Stimulated activated memory B cell treated with anti-CD40 and anti-IgM and Interleukin-4, amounts not matched to agents 10 μg/mL and 1 μg/mL and 100 μg/mL, for 72 hours (primary cell): ENCODE measurements at places on chromosomes 11 and 22.
A peak's percentile ranks its signal among the peaks of the same experiment; 100 is the strongest.

- ATAC-seq = no peak
These were observed 90.6 kb downstream of the CCDC83 start for GRCh38 chr11:85945788-85946187.

DNA sequence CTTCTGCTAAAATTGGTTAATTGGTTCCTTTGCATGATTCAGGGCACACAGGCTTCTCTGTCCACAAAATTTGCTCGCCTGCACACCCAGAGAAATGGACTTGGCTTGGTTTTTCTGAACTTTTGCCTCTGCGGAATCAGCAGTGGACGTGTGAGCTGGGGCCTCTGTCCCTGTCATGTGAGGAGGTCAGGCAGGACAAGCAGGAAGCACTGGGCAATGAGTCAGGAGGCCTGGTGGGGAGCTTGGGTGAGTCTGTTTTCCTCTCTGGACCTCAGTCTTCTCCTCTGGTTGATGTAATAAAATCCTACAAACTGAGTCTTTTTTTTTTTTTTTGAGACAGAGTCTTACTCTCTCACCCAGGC, 10.4 kb upstream of the CELSR1 start:
- ATAC-seq = no peak

- ATAC-seq = no peak
These were observed 976.3 kb upstream of the FAT3 start for GRCh38 chr11:91248199-91248807.

- ATAC-seq = no peak
These were observed 132.0 kb downstream of the BUD13 start for GRCh38 chr11:116640641-116641402.

GRCh38 chr11:24567380-24567779, 70.5 kb downstream of the LUZP2 start:
- ATAC-seq = no peak

DNA sequence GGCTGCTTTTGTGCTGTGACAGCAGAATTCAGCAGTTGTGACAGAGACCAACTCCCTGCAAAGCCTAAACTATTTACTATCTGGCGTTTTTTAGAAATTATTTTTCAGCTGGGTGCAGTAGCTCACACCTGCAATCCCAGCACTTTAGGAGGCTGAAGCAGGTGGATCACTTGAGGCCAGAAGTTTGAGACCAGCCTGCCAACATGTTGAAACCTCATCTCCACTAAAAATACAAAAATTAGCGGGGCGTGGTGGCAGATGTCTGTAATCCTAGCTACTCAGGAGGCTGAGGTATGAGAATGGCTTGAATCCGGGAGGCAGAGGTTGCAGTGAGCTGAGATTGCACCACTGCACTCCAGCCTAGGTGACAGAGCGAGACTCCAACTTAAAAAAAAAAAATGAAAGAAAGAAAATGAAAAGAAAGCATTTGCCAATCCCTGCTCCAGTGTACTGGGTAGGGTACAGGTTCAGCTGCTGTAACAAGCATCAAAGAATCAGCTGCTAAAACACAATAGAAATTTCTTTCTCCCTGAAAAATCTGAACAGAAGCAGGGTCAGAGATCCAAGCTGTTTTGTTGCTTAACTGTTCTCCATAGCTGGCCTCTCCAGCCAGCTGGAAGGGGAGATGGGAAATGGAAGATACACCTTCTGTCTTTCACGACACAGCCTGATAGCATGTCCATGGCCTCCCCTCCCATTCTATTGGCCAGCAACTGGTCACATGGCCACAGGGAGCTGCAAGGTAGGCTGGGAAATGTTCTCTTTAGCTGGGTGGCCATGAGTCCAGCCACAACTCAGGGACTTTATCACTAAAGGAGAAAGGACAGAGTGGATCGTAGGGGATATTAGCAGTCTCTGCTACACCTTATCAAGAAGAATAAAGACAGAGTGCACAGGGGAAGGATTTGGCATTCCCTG, 8.5 kb upstream of the NCF4 start:
- no peak for ATAC-seq

- ATAC-seq = no peak
These were observed 122.7 kb upstream of the TRPC6 start for GRCh38 chr11:101706541-101706940.

DNA sequence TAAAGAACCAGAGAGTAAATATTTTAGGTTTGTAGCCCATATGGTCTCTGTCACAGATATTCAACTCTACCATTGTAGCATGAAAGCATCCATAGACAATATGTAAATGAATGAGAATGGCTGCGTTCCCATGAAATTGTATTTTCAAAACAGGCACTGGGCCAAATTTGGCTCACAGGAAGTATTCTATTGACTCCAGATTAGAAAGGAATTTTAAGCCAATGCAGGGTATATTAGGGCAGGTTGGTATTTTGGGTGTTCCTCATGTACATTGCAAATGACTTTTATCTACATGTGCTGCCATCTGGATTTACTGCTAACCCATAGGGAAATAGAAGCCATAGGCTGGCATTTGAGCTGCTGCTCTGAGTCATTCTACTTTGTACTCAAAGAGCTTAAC, 35.1 kb upstream of the PDGFD start:
- ATAC-seq = no peak

- peak; percentile 37 for ATAC-seq
These were observed 1.7 kb downstream of the PHF21A start for GRCh38 chr11:46119352-46120216.

DNA sequence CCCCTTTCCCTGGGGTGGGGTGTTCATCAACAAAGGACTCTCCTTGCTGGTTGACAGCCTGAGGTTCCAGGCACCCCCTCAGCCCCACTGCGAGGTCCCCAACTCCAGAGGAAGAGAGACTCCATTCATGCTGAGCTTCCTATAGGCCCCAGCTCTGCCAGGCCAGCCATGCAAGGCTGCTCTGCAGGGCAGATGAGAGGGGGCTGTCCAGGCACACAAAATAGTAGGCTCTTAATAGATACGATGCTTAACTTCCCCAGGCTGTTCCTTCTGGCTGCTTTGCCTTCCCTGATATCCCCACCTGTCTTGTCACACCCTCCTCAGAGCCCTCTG, 45.0 kb upstream of the CRYBB3 start:
- ATAC-seq = peak; percentile 24

GRCh38 chr11:10969387-10969786, 111.5 kb upstream of the ZBED5 start:
- no peak for ATAC-seq

DNA sequence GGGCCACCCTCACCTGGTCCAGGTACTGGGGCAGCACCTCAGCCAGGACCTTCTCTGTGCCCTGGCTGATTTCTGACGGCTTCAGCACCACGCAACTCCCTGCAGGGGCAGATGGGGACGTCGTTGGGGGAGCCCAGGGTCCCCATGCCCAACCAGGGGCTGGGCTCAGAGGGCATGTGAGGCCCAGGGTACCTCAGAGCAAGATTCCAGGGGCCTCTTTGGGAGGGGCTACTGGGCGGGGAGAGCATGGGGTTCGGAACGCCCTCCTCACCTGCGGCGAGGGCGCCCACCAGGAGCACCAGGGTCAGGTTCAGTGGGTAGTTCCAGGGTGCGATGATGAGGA, 8.1 kb downstream of the ALDH3B2 start:
- no peak for ATAC-seq

DNA sequence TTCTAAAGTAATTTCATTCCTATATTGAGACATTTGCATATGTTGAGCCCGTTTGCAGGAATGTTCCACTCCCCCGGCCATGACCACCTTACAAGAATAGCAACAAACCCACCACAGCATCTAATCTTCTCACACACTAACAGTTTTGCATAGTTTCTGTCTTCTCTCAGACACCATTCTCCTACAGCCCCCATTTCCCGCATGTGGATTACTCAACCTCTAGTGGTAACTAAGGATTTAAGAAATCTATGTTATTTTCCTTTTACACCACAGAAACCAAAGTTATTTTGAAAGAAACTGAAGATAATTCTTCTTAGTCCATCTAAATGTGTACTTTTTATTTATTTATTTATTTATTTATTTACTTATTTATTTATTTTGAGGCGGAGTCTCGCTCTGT, 2.3 kb downstream of the MS4A4E start:
- no peak for ATAC-seq

- ATAC-seq = no peak
These were observed 1078.0 kb downstream of the BRD1 start for GRCh38 chr22:48749555-48750227.

GRCh38 chr11:78657968-78658839, 83.5 kb upstream of the NARS2 start:
- no peak for ATAC-seq

GRCh38 chr11:69442012-69442806, 39.3 kb upstream of the LINC01488 start:
- no peak for ATAC-seq

DNA sequence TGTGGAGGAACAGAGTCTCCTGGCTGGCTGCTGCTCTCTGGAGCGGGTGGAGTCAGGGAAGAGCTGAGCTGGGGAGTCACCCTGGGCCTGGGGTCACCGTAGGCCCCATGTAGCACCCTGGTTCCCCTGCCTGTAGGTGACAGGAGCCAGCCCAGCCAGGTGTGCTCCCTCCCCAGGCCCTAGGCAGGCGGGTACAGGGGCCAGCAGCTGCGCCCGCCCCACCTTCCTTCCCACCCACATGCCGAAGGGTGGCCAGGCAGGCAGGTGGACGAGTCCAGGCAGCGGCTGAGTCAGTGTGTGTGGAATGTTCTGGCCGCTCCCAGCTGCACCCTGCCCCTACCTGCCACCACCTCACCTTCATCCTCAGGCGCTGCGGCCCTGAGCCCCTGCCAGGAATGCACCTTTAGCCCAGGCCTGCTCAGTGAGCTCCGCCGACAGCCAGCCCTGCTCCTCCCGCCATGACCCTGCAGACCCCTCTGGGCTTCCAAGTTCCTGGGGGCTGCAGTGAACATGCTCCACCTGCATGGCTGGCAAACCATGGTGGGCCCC, 654 bp upstream of the SYT8 start:
- no peak for ATAC-seq

GRCh38 chr11:10317151-10317755, 12.4 kb downstream of the ADM start:
- ATAC-seq = no peak

GRCh38 chr22:40240686-40241085, 63.0 kb downstream of the TNRC6B start:
- ATAC-seq = no peak

GRCh38 chr11:33978376-33978775, 73.2 kb upstream of the CAPRIN1 start:
- no peak for ATAC-seq

- peak; percentile 99 for ATAC-seq
These were observed 23.6 kb upstream of the ETS1 start for GRCh38 chr11:128610721-128611617.

GRCh38 chr11:128931668-128932067, 11.0 kb downstream of the TP53AIP1 start:
- no peak for ATAC-seq

- ATAC-seq = no peak
These were observed 45.1 kb downstream of the THAP12 start for GRCh38 chr11:76335842-76336241.

DNA sequence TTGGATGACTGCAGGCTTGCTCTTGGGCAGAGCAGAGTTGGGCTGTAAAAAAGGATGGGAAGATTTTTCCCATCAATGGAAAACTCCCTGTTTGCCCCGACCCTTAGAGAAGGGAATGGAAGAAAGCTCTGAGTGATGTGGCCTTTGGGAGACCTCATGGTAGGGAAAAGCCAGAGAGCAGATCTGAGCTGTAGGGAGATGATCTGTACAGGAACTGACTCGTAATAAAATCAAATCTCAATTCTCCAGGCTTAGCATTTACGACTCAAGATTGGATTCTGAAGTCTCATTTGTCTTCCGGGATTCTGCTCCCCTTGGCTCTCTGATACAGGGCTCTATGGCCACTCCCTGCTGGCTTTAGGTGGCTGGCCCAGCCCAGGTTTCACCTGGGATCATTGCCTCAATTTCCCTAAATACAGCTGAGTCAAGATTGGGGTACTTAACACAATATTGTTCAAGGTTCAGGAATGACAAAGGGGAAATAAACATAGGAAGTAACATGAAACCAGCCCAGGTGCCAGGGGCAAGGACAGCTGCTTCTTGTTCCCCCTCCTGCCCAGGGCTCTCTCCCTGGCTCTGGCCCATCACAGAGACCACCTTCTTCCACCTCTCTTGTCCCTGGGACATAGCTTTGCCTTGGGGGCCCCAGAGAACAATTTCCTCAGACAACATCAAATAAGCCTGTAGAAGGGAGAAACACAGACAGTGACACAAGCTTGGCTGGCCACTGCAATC, 38.4 kb upstream of the THY1 start:
- ATAC-seq = no peak

DNA sequence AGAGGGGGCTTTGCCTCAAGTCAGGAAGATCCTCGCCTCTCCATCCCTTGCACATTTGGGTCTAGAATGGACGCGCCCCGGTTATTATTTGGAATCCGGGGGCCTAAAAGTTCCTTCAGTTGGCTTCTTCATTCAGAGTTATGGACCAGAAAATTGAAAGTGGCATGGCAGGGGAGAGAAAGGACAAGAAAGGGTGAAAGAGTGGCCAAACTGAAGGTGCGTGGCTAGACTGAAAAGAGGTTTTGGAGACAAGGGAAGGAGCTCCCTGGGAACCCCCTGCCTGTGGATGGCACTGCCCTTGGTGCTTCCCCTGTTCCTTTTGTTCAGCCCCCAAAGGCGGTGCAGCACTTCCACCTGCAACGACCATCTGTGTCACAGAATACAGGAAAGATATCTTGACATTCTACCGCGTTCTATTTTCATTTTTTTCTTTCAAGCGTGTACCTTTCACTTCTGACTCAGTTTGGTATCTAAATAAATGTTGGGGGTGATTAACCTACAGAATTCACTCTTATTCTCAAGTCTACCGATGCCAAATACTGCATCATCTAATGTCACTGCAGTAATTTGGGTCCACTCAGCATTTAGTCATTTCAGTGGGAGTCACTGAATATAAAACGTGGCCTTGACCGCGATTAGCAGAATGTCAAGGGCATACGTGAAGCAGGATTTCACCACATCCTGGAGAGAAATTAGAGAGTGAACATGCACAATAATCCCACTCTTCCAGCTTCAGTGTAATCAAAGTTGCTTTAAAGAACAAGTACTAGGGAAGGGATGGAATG, 88.1 kb upstream of the ARHGAP32 start:
- ATAC-seq = no peak

DNA sequence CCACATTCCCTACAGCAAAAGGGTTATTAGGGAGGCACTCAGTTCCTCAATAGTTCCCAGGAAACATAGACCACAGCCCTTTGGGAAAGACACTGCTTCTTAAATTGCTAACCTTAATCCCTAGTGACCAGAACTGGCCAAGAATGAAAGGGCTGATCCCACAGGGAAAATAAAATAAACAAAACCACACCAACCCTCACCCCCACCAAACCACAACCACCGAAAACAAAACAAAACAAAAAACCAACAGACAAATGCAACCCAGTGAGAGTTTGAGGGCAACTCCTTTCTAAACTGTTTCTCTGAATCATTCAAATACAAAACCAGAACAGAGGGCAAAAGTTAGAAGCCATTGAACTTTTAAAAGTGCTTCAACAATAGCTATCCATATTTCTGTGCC, 57.2 kb downstream of the NAV2 start:
- ATAC-seq = no peak

GRCh38 chr11:122556605-122557004, 98.9 kb upstream of the UBASH3B start:
- ATAC-seq = no peak

DNA sequence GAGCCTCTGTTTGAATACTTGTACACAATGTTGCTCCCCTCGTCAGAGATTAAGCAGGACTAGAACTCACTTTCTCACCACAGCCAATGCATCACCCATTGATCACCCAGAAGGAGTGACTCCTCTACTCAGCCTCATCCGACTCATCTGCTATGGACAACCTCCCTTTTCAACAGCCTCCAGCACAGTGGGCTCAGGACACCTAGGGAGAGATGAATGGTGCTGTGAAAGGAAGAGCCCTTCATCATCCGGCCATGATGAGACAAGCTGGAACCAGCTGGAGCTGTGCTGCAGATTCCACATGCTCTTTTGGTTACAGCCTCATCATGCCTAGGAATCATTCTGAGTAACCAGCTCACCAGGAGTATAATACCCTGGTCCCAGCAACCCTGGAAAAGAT, 15.5 kb downstream of the C11orf91 start:
- no peak for ATAC-seq
